Activated T-cell treated with anti-CD3 and anti-CD28 coated beads, Interleukin-2, amount 50 U/mL, for 72 hours (primary cell): ENCODE measurements at places on chromosomes 4 and X. TPM values are rescaled to one million over a fixed set of nuclear protein-coding genes. Genes with fewer than 3 reads are reported as not detected.

The ANK2 gene
- 7.1 TPM for total RNA-seq

The AKAP14 gene
- total RNA-seq, result not detected

The ETDB gene
- not detected for total RNA-seq

GRCh38 chrX:48971249-48972219, at the start of gene KCND1:
Gene KCND1 (minus strand): TSS chrX:48971844. CDS start chrX:48970271, 1,573 bp downstream.
- no peak for DNase-seq

GRCh38 chrX:18810416-18810815, 103.0 kb downstream of the PPEF1 start:
- no peak for DNase-seq

DNA sequence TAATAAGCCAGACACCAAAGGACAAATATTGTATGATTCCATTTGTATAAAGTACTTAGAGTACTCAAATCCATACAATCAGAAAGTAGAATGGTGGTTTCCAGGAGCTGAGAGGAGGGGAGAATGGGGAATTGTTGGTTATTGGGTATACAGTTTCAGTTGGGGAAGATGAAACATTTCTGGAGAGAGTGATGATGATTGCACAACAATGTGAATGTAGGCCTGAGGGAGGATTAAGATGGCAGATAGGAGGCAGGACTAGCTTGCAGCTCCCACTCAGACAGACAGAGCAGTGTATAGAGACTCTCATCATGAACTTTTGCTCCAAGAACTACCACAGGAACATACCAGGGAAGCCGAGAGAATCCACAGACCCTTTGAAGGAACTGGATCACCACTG, 75.7 kb upstream of the PAK3 start:
- DNase-seq, result no peak

DNA sequence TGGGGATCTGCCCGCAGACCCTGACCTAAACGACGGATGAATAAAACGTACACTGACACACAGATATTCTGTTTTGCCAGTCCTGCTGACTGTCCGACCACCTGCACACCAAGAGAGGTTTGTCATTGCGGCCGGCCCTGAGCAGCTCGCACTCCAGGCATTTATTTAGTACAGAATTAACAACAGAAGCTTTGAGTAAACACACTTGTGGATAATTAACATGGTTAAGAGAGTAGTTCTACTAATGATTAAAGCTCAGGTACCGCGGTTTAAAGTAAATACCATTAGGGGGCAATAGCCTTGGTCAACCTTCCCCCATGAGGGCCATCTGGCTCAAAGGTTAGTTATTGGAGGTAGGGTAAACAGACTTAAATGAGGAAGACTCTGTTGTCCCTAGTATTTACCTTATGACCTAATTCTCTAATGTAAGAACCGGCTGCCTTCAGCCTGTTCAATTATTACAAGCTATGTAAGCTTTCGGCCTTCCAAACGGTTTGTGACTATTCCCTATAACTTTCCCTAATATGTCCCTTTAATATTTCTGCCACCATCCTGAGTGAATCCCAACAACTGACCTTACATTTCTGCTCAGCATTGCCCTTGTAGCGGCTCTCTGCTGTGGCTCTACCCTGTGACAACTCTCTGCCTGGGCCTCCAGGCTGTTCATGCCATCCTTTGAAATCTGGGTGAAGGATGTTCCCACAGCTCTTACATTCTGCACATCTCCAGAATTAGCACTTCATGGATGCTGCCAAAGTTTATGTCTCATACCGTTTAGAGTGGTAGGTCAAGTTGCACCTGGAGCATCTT, 46.9 kb upstream of the SYTL5 start:
- DNase-seq, result no peak

GRCh38 chr4:87511500-87511899, 17.7 kb downstream of the SPARCL1 start:
- DNase-seq, result no peak

- DNase-seq, result no peak
These were observed 1646.2 kb upstream of the TENM3 start for GRCh38 chr4:180596888-180597483.

DNA sequence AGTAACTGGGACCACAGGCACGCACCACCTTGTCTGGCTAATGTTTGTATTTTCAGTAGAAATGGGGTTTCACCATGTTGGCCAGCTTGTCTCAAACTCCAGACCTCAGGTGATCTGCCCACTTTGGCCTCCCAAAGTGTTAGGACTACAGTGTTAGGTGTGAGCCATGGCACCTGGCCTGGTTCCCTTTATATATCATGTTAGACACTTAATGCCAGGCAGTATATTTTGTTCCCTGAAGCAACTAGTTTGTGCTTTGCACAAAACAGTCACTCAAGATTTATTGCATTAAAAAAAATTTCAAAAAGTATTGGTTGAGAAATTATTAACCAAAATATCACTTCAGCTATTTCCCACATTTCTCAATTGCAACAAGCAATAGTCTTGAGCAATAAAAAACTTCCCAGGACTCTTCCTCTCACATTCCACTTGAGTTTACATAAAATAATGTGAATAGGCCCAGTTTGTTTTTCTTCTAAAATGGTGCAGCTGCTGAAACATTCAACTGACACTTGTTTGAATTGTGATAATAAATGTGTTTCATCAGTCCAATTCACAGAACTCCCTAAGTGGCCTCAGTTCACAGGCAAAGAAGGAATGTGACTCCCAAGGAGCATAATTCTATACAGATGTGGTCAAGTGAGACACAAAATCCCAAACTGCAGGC, 22.7 kb downstream of the CXCL1 start:
- no peak for DNase-seq
